ENCODE measurements at places on chromosomes 7 and 10. TPM values are rescaled to one million over a fixed set of nuclear protein-coding genes. Genes with fewer than 3 reads are reported as not detected.
A peak's percentile ranks its signal among the peaks of the same experiment; 100 is the strongest.

DNA sequence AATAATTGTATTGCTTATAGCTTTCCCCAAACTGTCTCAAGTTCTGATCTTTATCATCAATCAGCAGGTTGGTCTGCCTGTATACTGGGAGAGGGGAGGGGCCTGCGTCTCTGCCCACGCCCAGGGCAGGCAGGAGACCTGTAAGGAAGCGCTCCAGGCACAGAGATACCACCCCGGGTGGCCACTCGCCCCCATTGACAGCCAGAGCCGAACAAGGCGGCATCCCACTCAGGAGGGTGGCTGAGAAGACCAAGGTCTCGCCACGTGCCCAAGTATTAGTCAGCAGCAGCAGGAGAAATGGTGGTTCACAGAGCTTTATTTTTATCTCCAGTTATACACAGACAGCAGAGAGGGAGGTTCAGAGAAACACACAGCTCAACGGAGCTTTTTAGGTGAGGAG is 7.2 kb downstream of the STK32C start:
- no peak for DNase-seq

DNA sequence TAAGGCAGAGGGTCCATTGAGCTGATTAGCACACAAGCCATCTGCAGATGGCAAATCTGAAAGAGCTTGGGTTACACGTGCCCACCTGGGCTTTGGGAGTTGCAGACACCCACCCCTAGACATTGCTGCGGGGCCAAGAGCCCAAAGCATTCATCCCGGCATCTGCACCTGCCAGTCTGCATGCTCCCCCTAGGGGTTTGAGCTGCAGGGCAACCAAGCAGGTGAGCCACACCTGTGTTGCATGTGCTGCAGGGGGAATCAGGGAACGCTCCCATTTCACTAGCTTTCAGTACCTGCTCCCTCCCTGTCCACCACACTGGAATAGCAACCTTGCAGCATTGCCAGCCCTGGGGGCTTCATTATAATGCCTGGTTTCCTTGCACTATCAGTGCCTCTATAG is 21.1 kb downstream of the C7orf33 start:
- no peak for DNase-seq

DNA sequence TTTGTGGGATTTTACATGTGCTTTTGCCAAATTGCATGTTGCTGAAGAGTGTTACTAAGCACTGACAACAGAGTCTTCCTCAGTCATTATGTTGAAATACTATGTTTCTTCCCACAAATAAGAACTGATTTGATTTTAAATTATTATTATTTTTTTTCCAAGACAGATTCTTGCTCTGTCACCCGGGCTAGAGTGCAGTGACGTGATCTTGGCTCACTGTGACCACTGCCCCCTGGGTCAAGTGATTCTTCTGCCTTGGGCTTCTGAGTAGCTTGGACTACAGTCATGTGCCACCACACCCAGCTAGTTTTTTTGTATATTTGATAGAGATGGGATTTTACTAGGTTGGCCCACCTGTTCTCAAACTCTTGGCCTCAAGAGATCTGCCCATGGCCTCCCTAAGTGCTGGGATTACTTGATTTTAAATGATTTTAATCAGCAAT is 42.3 kb downstream of the MINPP1 start:
- DNase-seq: no peak

DNA sequence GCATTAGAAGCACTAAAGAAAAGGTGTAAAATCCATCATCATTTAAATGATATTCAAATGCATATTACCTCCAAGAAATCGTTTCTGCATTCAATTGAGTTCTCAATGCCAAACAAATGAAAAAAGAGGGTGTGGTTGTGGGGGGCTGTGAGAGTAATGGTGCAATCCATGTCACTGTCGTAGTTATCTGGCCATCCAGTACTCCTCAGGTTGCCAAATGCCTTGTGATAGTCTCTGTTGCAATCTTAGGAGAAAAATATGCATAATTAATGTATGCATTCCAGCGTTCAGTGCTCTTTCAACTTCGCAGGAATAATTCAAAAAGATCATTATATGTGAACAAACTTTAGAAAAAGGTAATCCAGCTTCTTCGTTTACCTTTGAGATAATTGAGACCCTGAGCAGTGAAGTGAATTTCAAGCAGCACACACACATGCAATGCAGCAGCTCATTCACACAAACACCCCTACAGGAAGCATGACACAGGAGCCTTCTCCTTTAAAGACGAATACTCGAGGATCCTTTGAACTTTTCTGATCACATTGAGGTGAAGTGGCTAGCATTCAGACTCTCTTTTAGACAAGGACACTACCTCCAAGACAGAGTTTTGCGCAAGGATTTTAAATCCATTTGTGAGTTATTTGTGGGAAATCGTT is 73.4 kb downstream of the OR13A1 start:
- no peak for DNase-seq

GRCh38 chr7:1136841-1137516 is 23.0 kb downstream of the ZFAND2A start:
- peak; percentile 25 for DNase-seq

DNA sequence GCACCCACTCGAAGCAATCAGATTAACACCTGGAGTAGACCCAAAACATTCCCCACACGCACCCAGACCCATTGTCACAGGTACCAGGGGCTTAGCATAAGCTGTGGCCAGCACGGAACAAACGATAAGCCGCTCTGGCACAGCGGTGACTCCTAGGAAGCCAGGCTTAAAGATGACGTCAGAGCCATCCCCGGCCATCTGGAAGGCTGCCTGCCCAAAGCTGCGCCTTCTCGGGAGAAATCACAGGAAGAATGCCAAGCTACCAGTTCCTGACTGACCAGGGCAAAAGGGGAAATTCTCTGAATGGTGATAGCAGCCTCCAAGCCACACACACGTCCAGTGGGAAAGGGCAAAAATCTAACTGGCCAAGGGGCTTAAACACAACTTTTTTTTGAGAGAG is 13.0 kb upstream of the WIPI2 start:
- DNase-seq: no peak

The ANKRD61 gene
- total RNA-seq: under 0.01 TPM

The HSPA14 gene
- total RNA-seq: 5.7 TPM

The SMKR1 gene
- 1.3 TPM for total RNA-seq

Data from hematopoietic multipotent progenitor cell (in vitro differentiated cells).